D721Med (cell line): ENCODE measurements at places on chromosomes 16 and 17.

GRCh38 chr17:30161601-30162000 lies 45.0 kb downstream of the NSRP1 start:
- DNase-seq = no peak

DNA sequence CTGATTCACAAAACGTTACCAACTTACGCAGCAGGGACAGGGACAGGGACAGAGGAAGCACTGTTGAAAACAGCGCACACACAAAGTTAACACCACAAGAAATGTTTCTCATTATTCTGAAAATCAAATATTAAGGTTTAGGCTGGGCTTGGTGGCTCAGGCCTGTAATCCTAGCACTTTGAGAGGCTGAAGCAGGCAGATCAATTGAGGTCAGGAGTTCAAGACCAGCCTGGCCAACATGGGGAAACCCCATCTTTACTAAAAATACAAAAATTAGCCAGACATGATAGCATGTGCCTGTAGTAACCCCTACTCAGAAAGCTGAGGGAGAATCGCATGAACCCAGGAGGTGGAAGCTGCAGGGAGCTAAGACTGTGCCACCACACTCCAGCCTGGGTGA lies 4.2 kb downstream of the CYTH1 start:
- DNase-seq = no peak

GRCh38 chr16:84198401-84198800 lies 7.4 kb downstream of the ADAD2 start:
- no peak for DNase-seq

GRCh38 chr17:62587554-62587953 lies 39.9 kb upstream of the MRC2 start:
- no peak for DNase-seq

DNA sequence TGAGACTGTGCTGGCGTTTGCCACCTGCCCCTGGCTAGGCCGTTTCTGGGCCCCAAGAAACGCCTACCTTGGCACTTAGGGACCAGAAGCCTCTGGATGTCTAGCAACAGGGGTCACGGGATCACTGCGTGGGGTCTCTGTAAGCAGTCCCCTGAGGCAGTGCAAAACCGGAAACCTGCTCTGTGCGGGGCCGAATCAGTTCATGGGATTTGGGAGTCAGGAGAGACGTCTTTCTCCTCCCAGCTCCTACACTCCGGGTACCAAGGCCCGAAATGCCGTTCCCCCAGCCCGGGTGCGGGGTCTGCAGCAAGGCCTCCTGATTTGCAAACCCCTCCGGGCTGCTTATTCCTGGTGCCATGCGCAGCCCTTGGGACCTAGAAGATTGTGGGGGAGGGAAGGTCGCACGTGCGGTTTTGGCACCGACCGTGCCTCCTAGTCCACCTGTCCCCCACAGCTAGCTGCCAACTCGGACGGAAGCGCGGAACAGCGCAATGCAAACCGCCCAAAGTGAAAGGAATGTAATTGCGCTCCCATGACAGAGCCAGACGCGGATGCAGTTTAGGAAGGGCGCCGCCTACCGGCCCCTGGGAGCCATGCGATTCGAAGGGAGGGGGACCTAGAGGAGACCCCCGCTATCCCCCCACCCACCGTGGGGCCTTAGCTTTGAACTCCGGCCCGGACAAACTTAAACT lies 6.5 kb downstream of the IRX5 start:
- DNase-seq = no peak

DNA sequence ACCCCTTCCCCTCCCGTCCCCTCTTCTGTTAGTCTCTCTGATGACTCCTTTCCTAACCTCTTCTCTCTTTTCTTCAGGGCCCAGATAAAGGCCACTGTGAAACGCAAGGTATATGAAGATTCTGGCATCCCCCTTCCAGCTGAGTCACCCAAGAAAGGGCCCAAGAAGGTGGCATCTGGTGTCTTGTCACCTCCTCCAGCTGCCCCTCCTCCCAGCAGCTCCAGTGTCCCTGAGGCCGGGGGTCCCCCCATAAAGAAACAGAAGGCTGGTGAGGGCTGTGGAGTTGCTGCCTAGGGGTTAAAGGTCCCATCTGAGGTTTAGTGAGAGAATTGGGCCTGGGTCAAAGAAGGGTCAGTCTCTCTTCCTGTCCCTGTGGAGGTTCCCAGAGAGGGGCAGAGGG lies 4.0 kb downstream of the RNASEK start:
- no peak for DNase-seq

DNA sequence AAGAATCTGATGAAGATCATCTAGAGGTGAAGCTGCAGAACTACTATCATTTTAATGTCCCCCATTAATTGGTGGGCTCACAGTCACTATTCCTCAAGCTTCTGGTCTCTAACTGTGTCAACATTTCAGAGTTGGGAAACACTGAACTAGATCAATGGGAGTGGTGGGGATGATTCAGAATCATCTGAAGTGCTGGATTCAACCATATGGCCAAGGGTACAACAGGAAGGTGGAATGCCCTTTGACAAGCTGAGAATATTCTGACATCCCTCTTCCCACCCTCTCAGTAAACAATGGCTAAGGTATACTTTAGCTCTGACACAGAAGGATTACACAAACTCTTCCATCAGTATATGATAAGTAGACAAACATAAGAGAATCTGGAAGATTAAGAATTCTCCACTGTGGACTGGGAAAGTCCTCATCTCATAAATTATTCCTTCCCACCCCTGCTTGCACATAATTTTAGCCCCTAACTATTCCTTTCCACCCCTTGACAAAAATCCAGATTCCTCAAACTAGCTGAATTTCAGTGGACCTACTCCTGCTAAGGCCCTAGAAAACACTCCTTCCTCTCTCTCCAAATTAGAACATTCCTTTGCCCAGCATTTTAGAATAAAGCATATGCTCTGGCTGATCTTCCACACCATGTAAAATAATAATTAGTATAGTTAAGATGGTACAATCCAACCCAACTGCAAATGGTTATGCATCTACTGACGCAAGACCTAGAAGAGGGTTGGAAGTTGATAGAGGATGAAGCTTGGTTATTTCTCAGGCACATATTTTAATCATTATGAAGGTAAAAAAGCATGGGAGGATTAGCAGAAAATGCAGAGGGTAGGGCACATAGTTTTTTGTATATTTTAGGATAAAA lies 16.3 kb upstream of the RFFL start:
- no peak for DNase-seq

GRCh38 chr17:76237859-76238313 lies 2.4 kb downstream of the RNF157 start:
- no peak for DNase-seq

- DNase-seq = no peak
These were observed 5.3 kb downstream of the NKIRAS2 start for GRCh38 chr17:42025191-42025579.

DNA sequence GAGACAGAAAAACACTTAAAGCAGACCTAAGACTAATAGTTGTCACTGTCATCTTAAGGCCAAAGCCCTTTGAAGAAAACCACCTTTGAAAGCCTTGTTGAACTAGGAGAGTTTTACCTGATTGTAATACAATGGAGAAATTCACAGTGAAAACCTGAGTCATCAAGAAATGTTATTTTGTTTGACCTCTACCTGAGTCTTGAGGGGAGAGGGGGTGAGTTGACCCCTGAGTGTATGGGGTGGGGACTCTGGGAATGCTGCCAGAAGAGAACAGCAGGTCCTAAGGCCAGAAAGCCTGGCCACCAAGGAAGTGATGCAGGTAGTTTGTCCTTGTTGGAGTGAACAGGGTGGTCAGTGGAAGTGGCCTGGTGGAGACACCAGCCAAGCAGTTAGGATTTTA lies 204.3 kb downstream of the SPECC1 start:
- DNase-seq = no peak

DNA sequence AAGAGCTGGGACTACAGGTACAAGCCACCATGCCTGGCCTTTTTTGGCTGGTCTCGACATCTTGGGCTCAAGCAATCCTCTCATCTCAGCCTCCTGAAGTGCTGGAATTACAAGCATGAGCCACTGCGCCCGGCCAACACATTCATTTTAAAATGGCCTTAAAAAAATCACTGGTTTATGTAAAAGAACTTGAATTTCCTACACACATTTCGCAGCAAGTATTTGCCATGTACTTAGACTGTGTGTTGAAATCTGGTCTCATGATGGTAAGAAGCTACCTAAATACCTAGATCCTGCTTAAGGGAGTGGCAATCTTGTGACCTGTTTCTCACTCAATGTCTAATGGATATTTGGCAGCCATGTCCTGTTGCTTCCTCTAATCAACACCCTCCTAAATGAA lies 8.5 kb upstream of the CYTH1 start:
- DNase-seq = no peak

DNA sequence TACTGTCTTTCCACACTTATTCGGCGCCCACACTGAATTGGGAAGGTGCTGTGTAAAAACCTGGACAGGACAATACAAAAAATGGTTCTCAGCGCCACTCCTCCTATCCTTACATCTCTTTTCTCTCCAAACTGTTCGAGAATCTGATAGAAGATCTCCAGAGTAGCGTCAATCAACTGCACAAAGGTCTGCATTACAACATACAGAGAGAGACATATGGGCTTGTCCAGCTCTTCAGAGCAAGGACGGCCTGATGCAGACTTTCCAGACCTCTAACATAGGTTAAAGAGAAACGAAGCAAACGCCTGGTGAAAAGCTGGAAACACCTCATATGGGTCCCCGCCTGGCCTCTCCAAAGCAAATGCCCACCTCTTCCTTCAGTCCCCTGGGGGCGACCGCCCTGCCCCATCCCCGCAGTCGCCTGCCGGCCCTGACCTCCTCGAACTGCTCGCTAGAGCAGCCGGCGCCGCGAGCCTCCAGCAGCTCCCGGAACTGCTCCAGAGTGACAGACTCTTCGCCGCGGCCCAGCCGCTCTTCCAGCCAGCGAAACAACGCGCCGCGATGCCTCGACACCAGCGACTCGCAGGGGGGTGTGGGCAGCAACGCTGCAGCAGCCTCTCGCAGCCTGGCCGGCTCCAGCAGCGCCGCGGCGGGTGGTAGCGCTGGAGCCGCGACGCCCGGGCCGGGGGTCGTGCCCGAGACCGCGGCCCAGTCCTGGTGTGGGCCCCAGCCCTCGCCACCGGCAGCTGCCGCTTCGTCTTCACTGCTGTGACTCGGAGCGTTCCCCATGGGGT lies 526 bp downstream of the ZZEF1 start:
- DNase-seq = no peak

GRCh38 chr17:54899201-54899600 lies 1.5 kb upstream of the TOM1L1 start:
- no peak for DNase-seq

DNA sequence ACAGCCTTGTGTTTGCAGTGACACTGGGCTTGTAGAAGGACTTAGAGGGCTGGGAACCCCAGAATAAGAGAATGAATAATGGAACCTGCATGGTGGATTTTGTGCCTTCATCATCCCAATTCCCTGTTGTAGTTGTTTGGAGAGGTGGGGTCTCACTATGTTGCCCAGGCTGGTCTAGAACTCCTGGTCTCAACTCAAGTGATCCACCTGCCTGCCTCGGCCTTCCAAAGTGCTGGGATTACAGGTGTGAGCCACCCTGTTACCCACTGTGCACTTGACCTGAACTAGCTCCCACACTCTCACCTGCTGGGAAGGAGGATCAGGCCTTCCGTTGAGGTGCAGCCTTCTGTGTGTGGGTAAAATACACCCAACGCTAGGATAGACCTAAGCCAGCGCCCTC lies 55.4 kb downstream of the RAP1GAP2 start:
- no peak for DNase-seq

- no peak for DNase-seq
These were observed 7.7 kb downstream of the GINS3 start for GRCh38 chr16:58399718-58400633.

DNA sequence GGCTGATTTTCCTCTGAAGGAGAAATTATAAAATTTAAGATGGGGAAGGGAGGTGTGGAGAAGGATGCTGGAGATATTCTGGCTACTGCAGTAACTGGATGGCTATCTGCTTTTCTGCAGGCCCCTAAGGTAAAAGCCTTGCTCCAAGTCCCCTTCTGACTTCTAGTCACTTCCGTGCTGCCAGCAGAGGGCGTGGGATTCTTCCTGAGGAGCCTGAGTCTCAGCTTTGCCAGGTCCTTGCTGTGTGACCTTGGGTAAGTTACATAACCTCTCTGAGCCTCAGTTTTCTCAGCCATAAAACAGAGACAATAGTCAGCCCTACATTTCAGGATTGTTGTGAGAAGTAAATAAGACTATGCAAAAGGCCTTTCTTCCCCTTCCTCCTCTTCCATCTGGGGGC lies 24.3 kb upstream of the TMEM220 start:
- DNase-seq = no peak

DNA sequence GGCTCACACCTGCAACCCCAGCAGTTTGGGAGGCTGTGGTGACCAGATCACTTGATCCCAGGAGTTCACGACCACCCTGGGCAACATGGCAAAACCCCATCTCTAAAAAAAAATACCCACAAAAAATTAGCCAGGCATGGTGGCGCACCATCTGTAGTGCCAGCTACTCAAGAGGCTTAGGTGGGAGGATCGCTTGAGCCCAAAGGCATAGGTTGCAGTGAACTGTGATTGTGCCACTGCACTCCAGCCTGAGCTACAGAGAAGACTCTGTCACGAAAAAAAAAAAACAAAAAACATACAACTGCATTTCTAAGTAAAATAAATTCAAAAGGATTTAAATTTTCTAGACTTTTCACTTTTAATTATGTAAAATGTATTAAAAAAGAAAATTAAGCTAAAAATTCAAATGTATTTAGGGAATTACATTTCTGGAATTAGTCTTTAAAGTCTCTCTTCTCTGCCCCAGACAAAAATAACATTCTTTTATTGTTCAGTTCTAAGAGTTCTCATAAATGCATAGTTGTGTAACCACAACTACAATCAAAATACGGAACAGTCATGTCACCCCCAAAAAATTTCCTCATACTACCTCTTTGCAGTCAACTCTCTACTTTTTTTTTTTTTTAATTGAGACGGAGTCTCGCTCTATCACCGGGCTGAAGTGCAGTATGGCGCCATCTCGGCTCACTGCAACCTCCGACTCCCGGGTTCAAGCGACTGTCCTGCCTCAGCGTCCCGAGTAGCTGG lies 14.1 kb downstream of the FAM222B start:
- DNase-seq = no peak

GRCh38 chr17:10116753-10117420 lies 81.5 kb downstream of the GAS7 start:
- DNase-seq = no peak

DNA sequence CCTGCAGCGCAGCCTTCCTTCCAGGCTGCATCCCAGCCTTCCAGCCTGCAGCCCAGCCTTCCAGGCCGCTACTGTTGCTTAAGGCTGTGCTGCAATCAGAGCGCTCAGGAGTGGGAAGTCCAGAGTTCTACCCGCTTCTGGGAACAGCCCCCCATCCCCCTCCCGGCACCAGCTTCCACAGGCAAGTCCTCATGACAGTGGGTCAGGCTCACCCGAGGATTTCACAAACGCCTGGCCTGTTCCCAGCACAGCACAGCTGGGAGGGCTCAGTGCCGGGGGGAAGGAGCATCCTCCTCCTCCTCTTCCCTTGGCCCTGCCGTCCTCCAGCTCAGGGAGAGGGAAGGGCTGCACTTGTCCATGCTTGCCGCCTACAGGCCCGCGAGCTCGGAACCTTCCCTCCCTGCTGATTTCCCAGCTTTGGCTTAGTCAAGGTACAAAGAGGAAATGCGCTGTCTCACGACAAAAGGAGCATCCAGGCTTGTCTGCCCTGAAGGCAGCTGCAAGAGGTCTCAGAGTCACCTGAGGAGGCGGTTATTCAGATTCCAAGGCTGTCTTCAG lies 8.3 kb downstream of the SOCS3 start:
- DNase-seq = no peak

- DNase-seq = no peak
These were observed 191.2 kb downstream of the MSI2 start for GRCh38 chr17:57447357-57447989.
